ENCODE measurements at places on chromosomes 11 and 22.

DNA sequence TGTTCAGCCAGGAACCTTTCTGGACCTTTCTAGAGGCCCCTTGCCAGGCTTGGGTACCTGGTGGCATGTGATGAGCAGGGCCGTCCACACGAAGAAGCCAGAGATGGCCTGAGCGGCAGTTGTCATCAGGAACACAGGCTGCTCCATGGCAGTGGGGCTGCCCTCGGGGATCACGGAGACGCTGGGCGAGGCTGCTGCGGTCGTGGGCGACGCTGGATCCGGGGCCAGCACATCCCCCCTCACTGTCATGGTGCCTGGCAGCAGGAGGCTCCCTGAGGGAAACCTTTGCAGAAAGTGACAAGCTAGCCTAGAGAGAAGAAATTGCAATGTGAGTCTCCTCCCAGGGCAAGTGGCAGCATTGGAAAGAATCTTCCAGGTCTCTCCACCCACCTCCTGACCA, 25.1 kb downstream of the TMEM184B start:
- DNase-seq = no peak

DNA sequence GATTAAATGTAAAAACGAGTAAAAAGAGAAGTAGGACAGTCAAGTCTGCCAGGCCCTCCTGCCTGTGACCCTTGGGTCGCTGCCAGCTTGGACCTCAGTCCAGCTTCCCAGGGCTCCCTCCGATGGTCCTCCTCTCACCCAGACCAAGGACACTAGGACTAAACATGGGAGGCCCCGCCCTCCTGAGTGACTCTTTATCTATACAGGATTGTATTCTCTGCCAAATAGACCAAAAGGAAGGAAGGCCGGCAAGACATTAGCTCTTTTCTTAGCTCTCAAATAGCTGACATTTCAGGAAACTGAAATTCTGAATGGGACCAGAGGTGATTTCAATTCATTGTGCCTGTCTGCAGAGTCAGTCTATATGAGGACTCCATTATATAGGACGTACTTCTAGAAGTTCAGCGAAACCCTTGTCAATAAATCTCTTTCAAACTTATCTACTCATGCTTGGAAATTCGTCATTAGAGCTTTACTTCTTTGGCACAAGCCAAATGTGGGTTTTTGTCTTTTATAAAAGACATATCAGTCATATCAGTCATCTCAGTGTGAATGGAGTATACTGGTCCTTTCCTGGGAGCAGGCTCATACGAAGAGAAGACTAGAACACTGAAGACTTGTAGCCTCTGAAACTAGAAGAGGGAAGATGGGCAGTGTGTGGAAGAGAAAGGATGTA, 28.5 kb downstream of the ADORA2A start:
- DNase-seq = no peak

GRCh38 chr11:8095371-8095770, 14.4 kb downstream of the TUB start:
- no peak for DNase-seq

GRCh38 chr22:35686298-35686697, 31.4 kb upstream of the APOL5 start:
- DNase-seq = no peak

DNA sequence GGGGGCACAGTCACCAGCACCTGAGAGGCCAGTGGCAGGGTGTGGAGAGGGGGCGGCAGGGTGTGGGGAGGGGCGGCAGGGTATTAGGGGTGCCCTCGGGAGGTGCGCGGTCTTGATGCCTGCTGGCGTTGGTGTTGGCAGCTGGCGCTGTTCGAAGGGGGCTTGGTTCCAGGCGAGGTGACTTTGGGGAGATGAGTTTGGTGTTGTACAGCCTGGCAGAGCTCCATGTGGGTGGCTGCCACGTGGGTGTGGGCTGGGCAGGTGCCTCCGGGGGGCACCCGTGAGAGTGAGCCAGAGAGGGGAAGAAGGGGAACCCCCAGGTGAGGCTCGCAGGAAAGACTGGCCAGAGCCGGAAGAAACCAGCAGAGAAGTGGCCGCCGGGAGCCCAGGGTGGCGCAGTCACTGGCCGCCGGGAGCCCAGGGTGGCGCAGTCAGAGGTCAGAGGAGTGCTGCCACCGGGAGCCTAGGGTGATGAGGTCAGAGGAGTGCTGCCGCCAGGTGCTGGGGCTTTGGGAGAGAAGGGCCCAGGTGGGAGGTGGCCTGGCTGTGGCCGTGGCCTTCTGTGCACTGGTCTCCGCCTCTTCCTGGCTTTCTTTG, 44.7 kb downstream of the MUC6 start:
- DNase-seq = no peak

DNA sequence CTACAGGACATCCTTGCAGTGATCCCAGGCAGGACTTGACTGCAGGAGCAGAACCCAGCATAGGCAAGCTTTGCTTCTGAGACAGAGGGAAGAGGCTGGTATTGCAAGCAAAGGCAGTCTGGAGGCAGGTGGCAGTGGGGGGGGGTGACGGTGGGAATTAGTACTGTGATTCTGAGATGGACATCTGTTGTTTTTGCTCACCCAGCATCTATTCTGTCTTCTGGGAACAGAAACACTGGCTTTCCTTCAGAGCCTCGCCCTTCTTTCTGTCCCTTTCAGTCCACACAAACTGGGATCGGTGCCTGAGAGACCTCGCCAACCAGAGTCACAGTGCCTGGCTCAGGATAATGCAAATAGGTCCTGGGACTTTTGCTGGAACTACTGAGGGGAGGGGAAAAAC, 31.2 kb upstream of the RASL10A start:
- no peak for DNase-seq

- DNase-seq = no peak
Observed at GRCh38 chr22:39362932-39363331, 13.1 kb downstream of the SYNGR1 start.

DNA sequence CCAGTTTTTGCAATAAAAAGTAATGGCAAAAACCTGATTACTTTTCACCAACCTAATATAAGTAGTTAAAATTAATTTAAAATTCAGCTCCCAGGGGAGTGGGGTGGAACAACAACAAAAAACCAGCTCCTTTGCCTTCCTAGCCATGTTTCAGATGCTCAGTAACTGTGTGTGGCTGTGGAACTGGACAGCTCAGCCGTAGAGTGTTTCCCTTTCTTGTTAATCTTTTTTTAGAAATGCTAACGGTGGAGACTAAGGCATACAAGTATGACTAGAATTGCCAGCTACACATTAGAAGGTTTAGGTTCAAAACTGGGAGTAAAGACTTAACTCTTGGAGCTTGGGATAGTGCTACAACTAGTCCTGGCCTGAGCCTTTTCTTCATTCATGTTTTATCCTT, 45.0 kb downstream of the PPP6R3 start:
- no peak for DNase-seq

DNA sequence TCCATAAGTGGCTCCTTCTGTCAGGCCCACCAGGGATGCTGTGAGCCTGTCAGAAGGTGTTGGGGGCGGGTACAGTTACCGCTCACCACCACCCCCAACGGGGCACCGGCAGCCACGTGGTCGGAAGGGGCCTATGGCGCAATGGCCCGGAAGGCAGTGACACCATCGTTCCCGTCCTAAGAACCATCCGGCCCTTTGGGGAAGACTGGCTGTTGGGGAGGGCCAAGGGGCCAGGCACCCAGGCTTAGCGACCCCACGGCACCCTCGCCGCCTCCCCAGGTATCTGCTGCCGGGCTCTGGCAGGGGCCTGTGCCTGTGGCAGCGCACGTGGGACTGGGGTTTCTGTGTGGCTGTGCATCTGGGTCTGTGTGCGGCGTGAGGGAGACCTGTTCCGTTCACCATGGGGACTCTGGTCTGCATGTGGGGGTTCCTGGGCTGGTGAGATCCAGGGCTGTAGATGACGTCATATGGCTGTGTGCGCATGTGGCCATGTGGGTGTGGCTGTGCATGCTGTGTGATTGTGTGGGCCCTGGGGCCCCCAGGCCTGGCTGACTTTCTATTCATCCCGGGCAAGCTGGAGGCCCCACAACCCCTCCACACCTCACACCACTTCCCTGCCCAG, 717 bp downstream of the OSM start:
- no peak for DNase-seq

DNA sequence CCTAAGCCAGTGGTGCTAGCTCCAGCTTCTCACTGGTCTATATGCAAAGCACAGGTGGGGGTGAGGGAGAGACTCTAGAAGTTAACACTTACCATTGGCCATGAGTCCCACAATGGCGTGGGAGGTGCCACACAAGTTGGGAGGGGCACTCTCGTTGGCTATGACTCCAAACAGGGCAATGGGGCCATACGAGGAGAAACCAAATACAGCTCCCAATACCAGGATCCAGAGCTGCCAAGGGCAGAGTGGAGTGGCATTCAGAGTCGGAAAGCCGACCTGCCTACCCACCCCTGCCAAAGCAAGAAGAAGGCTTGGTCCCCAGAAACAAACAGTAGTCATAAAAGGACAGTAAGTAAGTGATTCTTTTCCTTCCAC, 5.6 kb downstream of the SLC37A4 start:
- DNase-seq = no peak

DNA sequence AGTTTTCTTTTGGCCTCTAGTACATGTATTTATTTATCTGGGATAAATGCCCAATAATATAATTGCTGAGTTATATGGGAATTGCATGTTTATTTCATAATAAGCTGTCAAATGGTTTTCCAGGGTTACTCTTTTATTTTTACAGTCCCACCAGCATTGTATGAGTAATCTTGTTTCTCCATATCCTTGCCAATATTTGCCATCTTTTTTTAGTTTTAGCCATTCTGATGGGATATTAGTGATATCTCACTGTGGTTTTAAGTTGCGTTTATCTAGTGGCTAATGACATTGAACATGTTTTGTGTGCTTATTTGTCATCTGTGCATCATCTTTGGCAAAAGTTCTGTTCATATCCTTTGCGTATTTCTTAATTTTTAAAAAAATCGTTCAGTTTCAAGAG, 372.8 kb upstream of the CCDC179 start:
- no peak for DNase-seq

DNA sequence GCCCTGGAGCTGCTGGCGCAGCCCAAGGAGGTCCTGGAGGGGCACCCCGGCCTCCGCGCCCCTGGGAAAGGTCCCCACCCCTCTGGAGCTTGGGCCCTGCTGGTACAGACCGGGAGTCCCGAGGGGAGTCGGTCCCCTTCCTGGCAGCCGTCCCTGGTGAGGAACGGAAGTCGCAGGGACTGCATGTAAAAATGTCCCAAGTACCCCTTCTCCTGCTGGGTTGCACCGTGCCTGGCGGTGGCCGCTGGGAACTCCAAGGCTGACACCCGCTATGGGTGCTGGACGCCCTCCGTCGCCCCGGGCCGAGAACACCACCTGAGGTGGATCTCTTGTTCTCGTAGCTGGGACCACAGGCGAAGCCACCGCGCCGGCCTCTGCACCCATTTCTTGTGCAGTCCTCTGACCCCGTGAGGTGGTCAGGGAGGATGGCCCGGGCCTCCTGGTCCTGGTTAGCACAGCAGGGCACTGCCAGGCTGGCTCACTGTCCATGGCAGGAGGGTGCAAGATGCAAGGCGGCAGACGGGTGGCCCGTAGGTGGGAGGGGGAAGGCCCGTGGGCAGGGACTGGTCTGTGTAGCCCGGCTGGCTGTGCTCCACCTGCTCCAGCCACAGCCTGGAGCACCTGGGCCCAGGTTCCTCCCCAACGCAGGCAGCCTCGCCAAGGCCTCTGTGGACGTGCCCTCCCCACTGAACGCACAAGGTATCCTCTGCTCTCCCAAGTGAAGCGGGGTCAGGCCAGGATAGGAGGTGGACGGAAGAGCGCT, 165.2 kb downstream of the IGLL1 start:
- no peak for DNase-seq

- no peak for DNase-seq
Observed at GRCh38 chr22:20198557-20199319, 47.9 kb upstream of the CCDC188 start.

DNA sequence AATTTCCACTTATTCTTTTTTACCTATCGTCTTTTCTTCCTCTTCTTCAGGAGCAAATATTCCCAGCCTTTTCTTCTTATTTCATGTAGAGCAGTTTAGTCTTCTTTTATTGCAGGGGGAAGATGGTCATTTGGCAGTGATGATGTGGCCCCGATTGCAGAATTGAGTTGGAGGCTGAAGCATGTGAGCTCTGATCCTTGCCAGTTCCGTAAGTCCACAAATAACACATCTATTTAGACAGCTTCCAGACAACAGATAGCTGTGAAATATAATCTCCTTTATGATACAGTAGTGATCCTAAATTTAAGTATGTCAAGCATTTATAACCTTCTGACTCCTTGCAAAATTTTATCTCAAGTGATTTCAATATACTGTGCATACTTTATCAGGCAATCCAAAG, 27.5 kb downstream of the REXO2 start:
- no peak for DNase-seq

DNA sequence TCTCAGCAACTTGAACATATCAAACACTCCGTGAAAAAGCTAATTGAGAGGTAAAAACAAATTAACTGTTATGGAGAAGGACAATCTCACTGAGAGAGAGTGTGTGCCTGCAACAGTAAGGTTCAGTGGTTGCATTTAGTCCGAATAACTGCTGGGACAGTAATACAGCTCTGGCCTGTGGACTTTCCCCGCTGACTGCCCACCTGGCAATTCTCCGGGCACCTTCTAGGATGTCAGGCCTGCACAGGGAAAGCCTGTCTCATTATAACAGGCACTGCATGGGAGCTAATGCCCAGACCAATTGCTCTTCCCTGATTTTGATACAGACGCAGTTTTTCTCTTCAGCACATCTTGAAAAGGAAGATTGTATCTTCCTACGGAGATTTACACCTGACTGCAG, 251.0 kb downstream of the DCDC1 start:
- no peak for DNase-seq

DNA sequence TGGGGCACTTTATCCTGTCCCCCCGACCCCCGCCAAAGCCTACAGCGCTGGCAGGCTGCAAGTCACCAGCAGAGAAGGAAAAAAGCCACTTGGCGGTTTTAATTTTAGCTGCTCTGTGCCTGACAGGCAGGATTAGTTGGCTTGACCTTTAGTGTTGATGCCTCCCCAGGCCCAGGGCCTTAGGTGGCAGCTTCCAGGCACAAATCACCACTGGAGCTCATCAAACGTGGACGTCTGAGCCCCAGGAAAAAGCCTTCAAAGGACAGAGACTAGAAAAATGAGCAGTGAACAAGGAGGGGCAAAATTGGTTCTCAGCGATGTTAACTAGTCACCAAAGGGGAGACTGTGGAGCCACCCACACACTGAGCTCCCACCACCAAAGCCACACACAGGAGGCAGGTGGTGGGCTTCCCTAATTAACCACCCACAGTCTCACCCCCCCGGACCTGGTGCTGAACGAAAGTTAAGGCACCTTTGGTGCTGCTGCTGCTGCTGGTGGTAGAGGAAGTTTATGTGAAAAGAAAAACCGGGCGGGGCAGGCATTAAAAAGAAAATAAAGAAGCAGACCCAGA, 4.4 kb upstream of the PYGM start:
- peak; percentile 43 for DNase-seq

DNA sequence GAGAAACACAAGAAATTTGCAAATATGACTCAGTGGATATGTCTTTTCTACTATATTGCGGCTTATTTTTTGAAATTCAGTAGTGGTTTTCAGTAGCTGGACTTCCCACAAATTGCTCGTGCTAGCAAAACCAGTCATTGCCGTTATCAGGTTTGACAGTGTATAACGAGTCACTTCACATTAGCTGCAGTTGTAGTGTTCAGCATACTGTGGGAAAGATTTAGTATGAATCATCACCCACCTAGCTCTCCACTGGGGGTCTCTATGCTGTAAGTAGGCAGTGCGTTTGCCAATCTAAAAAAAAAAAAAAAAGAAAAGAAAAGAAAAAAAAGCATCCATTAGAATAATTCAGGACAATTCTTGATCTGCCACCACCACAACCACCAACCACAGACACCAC, 1318.9 kb downstream of the LRRC4C start:
- DNase-seq = no peak

- peak; percentile 43 for DNase-seq
Observed at GRCh38 chr11:64268893-64269539, 15.4 kb downstream of the BAD start.

- DNase-seq = no peak
Observed at GRCh38 chr22:28179392-28179791, 260.3 kb upstream of the PITPNB start.
